ENCODE measurements at places on chromosomes 16 and 17.

- no peak for DNase-seq
Measured at GRCh38 chr16:3518292-3518985, 17.6 kb downstream of the CLUAP1 start.

- no peak for DNase-seq
Measured at GRCh38 chr16:55379876-55380390, 55.9 kb downstream of the IRX6 start.

- DNase-seq: no peak
Measured at GRCh38 chr16:50121278-50121677, 31.8 kb upstream of the TENT4B start.

DNA sequence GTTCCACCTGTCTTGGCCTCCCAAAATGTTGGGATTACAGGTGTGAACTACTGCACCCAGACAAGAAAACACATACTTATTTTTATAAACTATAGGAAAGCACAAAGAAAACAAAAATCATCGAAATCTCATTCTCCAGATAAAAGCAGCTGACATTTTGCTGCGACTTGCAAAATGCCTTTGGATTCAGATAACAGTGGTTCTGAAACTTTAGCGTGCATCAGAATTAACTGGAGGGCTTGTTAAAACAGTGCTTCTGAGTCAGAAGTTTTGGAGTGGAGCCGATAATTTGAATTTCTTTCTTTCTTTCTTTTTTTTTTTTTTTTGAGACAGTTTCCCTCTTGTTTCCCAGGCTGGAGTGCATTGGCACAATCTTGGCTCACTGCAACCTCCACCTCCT, 17.7 kb upstream of the GJD3 start:
- DNase-seq: no peak

- DNase-seq: no peak
Measured at GRCh38 chr17:15000661-15001060, 264.5 kb downstream of the PMP22 start.

DNA sequence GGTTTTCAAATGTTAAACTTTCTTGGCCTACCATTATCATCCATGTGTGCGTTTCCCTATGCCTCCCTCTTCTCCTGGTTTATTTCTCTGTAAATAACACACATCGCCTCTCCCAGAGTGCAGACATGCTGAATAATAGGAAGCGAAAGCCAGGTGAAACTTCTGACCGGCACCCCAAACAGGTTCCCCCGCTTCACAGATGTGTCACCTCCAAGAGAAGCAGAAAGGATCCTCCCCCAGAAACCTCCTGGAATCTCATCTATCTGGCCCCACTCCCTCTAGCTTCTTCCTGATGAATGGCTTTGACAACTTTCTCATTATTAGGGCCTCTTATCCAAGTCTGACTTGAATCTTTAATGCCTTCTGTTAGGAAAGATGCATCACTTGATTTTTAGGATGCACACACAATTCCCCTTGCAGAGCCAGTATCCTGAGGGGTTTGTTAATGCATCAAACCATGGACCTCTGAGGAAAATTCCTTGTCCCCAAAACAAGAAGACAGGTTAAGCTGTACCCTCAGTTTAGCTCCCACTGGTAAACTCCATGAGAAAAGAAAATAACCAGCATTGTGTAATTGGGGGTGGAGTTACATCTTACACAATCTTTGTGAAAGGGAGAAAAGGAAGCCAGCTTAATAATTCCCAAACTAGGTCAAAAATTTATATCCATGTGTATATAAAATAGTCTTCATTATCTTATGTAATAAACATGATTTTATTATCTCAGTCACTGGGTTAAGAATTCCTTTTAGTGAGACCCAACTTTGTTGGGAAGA, 20.1 kb upstream of the HYDIN start:
- DNase-seq: no peak

GRCh38 chr16:61595605-61596004, 440.6 kb downstream of the CDH8 start:
- no peak for DNase-seq

- no peak for DNase-seq
Measured at GRCh38 chr16:74450236-74450635, 29.0 kb upstream of the CLEC18B start.

DNA sequence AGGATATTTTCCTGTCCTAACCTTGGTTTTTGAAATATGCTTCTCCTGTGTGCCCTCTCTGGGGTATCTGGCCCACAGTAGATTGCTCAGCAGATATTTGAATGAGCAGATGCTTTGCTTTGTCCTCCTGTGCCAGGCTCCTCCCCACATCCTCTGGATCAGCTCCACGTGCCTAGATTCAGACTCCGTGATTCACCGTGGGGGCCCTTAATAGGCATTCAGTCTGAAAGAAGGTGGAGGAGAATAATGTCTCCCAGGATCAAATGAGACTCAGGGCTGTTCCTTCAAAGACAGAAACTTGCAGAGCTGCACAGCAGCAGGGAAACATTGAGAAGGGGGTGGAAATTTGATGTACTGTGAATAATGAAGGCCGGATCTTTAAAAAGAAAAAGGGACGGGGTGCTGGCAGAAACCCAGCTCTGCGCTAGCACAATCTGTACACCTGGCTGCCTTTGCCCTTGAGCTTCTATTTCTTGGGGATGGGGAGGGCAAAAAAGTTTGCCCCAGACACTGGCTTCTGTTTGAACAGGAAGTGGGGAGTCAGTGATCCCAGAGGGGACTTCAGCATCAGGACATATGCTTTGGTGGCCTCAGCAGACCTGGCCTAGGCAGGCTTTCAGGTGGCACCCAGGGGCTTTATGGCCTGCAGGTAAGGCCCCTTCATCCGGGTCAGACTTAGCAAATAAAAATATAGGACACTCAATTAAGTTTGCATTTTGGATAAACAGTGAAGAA, 15.9 kb upstream of the SLC12A3 start:
- DNase-seq: peak; percentile 36

- no peak for DNase-seq
Measured at GRCh38 chr16:48959204-48959603, 322.4 kb downstream of the CBLN1 start.

DNA sequence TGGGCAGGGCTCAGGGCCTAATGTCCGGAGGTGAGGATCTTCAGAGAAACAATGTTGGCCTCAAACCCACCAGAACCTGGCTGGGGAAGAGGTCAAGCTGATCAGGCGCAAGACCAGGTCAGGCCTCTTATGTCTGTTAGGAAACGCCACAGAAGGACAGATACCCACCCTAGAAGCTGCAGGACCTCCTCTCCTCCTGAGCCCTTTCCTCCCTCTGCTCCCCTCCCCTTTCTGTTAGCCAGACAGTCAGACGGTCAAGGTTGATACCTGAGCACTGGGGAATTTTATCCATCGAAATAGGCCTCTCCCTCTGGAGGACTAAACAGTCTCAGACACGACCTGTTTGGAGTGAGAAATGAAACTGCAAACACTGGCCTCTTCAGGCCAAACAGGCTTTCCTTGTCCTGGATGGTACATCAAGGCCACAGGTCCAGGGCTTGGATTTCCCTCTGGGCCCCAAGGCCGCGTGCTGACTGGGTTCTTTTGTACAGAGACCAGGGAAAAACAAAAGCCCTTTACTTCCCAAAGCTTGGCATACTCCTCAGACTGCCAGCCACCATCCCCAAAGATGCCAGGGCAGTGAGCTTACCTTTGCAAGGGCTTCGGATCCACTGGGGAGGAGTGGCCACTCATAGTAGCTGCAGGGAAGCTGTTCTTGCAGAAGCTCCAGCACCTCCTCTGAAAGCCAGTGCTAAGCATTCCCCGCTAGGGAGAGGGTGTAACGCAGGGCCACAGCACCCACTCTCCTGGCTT, 135.8 kb downstream of the CCDC182 start:
- DNase-seq: no peak

DNA sequence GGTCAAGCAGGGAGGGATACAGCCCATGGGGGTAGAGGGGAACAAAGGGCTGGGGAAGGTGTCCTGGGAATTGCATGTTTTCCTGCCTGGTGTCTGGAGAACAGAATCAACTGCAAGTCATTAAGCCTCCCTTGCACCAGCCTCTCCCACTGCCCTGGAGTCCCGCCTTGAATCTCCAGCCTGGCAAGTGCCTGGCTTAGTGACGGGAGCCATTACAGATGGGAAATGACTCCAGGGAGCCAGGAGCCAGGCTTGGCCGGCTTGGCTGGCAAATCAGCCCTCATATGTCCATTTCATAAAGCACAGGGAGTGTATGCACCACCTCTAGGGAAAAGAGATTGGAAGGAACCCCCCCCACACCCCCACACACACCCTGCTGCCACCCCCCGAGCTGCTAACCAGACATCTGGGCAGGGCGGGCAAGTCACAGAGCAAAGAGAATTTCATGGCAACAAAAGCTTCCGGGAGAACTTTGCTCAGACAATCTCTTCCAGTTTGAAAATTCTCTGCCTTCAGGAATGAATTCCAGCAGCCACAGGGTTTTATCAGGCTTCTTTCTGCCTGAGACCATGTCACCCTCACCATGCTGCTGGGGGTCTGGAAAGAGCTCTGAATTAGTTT, 127.7 kb downstream of the NTN1 start:
- no peak for DNase-seq

DNA sequence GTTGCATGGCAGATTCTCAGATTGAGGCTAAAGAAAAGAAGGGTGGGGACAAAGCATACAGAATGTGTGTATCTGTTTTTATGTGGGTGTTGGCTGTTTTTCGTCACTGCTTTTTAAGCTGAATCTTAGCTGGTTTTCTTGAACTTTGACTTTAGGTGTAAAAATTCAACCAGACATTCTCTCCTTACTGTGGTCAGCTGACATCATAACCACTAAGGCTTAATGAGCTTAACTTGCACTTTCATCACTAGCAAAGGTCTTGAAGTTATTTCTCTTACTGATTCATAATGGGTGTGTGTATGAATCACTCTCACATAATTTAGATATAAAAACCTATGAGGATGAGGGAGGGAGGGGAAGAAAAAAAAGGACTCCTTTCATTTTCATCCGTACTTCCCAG, 4.0 kb upstream of the CDC6 start:
- no peak for DNase-seq

- DNase-seq: no peak
Measured at GRCh38 chr16:87541872-87542234, 49.0 kb upstream of the ZCCHC14 start.

GRCh38 chr17:37134050-37134449, 185.3 kb downstream of the AATF start:
- no peak for DNase-seq

- no peak for DNase-seq
Measured at GRCh38 chr17:42640121-42640520, 19.0 kb upstream of the TUBG2 start.

- DNase-seq: peak; percentile 76
Measured at GRCh38 chr17:42347198-42347597, 41.0 kb downstream of the STAT3 start.

- DNase-seq: no peak
Measured at GRCh38 chr17:13204607-13205237, 186.9 kb upstream of the ELAC2 start.

DNA sequence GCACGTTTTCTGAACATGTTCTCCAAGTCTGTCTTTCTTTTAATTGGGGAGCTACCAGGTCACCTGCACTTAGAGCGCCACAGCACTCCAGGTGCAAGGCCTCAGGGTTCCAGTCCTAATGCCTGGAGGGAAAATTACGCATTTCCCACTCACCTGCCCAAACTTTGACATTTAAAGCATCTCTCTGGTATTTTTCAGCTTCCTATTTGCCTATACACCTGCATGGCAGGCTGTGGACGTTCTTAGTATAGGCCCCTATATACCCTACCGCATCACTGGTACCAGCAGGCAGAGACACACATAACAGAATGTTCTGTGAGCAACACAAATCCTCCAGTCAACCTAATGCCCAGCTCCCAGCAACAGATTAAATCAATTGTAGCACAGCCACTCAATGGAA, 213.3 kb downstream of the MRTFB start:
- DNase-seq: no peak

DNA sequence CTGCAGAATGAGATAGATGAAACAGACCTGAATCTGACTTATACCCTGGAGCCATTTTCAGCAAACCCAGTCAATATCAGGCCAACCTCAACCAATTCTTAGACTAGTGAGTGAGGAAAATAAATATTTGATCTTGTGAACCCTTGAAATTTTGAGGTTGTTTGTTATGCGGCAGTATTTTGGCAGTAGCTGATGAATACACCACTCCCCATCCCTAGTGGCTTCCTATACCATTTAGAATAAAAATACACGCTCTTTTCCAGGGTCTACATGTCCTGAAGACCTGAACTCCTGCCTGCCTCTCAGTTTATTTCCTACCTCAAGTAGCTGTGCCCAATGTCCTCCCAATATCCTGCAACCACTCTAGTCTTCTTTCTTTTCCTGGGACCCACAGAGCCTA, 647.3 kb downstream of the WWOX start:
- no peak for DNase-seq

Data from HFF-Myc (cell line).